CD4-positive, alpha-beta T cell (primary cell): ENCODE measurements at places on chromosomes 16 and 17.
A peak's percentile ranks its signal among the peaks of the same experiment; 100 is the strongest.

GRCh38 chr17:296379-296778 lies 56.2 kb downstream of the RPH3AL start:
- DNase-seq: no peak

DNA sequence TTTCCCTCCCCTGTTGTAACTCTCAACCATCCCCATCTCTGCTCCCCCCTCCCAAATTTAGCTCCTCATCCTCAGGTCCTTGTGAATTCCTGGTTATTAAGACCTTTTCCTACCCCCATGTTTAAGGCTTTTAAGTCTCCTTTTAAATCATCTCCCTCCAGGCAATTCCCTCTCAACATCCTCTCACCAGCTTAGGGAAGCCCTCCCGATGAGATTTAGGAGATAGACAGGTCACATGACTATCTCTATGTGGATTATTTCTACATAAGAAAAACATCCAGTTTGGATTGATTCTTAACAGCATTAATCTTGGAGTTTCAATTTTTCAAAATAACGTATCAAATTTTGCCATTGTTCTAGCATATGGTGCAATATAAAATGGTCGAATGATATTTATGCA lies 12.5 kb upstream of the WSB1 start:
- no peak for DNase-seq

- DNase-seq: peak; percentile 28
Measured at GRCh38 chr16:73047536-73048291, at the start of gene ZFHX3. Gene ZFHX3, minus strand, starts transcription at chr16:73048128. Its CDS starts 87,983 bp downstream, at chr16:72960145.

DNA sequence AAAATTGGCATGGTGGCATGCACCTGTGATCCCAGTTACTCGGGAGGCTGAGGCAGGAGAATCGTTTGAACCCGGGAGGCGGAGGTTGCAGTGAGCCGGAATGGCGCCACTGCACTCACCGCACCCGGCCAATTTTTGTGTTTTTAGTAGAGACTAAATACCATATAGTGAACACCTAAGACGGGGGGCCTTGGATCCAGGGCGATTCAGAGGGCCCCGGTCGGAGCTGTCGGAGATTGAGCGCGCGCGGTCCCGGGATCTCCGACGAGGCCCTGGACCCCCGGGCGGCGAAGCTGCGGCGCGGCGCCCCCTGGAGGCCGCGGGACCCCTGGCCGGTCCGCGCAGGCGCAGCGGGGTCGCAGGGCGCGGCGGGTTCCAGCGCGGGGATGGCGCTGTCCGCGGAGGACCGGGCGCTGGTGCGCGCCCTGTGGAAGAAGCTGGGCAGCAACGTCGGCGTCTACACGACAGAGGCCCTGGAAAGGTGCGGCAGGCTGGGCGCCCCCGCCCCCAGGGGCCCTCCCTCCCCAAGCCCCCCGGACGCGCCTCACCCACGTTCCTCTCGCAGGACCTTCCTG lies at the start of gene HBQ1:
HBQ1 (plus strand) TSS at position 359 of the 575 bp plus-strand sequence; CDS start at position 387, 28 bp downstream.
- DNase-seq: peak; percentile 14

DNA sequence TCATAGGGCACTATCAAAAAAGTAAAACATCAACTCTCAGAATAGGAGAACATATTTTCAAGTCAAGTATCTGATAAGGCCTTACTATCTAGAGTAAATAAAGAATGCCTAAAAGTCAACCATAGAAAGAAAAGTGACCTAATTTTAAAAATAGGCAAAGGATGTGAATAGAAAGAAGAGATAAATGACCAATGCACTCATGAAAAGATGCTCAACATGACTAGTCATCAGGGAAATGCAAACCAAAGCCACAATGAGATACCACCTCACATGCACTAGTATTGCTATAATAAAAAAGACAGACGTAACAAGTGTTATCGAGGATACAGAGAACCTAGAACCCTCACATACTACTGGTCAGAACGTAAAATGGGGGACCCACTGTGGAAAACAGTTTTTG lies 90.8 kb downstream of the DYNLRB2 start:
- no peak for DNase-seq
